MV-4-11 (cell line): ENCODE measurements at places on chromosomes 6 and 20.

DNA sequence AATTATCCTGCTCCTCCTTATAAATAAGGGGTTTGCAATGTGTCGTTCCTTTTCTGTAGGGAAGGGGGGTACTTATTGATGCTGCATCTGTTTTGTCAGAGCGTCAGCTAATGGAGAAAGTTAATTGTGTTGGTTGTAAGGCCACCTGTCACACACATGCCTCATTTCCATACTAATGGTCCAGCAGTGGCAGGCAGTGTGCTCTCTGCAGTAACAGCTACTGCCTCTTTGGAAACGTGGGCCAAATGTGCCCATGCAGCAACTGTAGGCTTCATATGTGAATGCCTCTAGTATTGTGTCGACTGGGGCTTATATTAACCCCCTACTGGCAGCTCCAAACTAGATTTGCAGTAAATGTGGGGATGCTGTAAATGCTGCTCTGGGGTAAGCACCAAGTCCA lies 56.3 kb upstream of the OLIG3 start:
- DNase-seq = no peak

GRCh38 chr6:69265706-69266105 lies 531.1 kb downstream of the LMBRD1 start:
- no peak for DNase-seq

DNA sequence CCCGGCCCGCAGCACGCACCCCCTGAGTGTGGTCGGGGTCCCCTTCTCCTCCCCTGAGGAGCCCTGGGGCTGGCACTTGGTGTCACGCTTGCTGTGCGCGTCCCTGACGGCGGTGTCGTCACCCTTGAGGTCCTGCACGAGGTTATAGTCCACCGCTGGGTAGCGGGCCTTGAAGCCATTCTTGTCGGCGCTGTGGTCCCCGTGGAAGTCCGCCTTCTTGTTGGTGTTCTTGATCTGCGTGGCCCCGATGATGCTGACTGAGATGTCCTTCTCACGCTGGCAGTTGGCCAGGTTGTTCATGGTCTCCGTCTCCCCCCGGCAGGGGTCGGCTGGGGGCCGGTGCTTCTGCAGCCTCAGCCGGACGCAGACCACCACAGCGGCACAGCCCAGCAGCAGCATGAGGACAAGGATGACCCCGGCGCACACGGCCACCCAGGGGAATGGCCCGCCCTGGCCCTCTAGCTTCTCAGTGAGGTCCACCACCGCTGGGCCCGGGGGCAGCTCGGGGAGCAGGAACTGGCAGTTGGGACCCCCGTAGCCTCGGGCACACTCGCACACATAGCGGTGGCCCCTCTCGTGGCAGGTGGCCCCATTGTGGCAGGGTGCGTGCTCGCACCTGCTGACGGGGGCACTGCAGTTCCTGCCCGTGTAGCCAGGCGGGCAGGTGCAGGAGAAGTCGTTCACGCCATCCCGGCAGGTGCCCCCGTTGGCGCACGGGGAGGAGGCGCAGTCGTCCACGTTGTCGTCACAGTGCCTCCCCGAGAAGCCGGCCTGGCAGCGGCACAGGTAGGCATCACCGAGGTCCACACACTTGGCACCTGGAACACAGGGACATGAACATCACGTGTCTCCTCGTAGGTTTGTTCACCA lies 7.4 kb downstream of the DLL1 start:
- DNase-seq = no peak

- DNase-seq = no peak
These were observed 93.4 kb upstream of the MPC1 start for GRCh38 chr6:166476061-166476591.

- DNase-seq = no peak
These were observed 1.4 kb downstream of the PCED1A start for GRCh38 chr20:2838847-2839671.

GRCh38 chr6:35021004-35021403 lies 120.1 kb downstream of the TCP11 start:
- no peak for DNase-seq

DNA sequence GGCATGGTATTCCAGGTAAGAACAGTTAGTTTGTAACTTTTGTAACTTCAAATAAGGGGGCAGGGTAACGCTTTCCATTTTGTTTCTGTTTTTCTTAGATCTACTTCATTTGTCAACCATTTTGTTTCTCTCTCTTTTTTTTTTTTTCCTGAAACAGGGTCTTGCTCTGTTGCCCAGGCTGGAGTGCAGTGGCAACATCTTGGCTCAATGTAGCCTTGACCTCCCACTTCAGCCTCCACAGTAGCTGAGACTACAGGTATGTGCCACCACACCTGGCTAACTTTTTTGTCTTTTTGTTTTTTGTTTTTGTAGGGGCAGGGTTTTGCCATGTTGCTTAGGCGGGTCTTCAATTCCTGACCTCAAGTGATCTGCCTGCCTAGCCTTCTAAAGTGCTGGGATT lies 32.1 kb upstream of the NHSL1 start:
- DNase-seq = no peak

- DNase-seq = no peak
These were observed 244.1 kb upstream of the TBX18 start for GRCh38 chr6:85008296-85009009.

- DNase-seq = peak; percentile 4
These were observed 31.3 kb downstream of the KLHL31 start for GRCh38 chr6:53634184-53634631.

DNA sequence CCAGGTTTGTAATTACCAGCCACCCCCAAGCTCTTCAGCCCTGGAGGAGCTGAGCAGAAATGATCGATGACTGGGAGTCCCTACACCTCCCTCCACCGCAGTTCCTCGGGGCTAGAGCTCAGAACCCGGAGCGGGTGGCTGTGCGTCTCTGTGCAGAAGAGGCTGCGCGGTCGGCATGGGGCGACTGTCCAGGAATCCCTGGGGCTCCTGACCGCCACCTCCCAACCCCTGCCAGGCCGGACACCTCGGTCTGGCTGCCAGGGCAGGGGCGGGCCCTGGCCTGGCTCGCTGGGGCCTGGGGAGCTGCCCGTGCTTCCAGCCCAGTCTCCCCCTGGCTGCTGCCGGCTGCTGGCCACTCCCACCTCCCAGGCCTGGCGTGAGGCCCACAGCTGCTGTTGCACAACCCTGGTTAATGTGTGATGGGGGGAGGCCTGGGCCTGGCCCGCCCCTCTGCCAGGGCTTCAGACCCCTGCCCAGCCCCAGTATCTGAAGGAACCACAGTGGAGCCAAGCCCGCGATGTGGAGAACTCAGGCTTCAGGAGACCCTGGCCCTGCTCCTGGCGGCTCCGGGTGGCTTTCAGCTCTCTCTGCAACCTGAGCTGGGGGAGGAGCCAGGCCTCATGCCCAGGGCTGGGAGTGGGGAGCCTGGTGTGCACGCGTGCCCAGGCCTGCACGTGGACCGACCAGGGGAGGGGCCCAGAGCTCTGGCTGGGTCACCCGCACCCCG lies 1.2 kb downstream of the SLC2A4RG start:
- peak; percentile 82 for DNase-seq

DNA sequence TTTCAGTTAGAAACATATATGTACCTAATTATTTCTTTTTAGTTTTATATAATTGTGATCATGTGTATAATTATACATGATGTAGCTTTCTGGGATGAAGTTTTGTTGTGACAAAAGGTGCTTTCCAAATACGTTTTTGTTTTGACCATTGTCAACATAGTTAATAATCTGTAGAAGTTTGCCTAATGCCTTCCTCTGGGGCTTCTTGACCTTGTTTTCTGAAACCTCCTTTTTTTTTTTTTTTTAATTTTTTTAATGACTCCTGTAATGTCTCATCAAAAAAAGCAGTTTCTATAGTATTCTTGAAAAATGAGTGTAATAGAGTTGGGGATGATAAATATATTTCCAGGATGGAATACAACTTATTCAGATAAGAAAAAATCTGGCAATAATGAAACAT lies 434.7 kb upstream of the SOX4 start:
- no peak for DNase-seq

DNA sequence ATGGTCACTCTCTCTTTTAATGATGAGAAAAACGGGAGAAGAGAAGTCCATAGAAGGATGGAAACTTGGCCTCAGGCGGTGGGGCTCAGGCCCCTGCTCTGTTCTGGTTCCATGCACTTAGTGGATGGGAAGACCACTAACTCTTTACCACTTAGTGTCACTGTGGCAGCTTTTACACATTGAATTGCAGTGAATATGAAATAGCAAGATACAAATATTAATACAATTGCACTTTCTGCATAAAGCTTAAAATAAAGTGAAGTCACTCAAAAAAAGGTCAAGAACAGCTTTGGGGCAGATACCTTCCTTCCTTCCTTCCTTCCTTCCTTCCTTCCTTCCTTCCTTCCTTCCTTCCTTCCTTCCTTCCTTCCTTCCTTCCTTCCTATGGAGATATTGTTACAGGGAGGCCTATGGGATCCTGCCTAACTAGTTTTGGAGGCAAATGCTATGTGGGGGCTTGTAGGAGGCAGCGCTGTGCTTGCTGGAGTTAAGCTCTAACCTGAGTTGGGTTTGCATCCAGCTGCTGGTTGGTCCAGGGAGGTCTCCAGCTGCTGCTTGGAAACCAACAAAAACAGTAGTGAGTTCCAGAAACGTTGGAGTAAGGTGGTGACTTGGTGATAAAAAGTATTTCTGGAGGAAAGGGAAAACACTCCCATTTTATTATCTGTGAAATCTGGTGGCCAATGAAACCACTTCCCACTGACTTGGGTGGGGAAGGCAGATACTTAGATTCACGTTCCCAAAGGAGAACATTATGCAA lies 62.3 kb upstream of the NKX2-2 start:
- DNase-seq = no peak

- DNase-seq = no peak
These were observed 1353.4 kb downstream of the GRIK2 start for GRCh38 chr6:102746941-102747340.

- DNase-seq = no peak
These were observed 21.4 kb upstream of the TXLNB start for GRCh38 chr6:139313229-139313628.

- peak; percentile 61 for DNase-seq
These were observed 111.3 kb downstream of the SIM1 start for GRCh38 chr6:100353276-100354015.

DNA sequence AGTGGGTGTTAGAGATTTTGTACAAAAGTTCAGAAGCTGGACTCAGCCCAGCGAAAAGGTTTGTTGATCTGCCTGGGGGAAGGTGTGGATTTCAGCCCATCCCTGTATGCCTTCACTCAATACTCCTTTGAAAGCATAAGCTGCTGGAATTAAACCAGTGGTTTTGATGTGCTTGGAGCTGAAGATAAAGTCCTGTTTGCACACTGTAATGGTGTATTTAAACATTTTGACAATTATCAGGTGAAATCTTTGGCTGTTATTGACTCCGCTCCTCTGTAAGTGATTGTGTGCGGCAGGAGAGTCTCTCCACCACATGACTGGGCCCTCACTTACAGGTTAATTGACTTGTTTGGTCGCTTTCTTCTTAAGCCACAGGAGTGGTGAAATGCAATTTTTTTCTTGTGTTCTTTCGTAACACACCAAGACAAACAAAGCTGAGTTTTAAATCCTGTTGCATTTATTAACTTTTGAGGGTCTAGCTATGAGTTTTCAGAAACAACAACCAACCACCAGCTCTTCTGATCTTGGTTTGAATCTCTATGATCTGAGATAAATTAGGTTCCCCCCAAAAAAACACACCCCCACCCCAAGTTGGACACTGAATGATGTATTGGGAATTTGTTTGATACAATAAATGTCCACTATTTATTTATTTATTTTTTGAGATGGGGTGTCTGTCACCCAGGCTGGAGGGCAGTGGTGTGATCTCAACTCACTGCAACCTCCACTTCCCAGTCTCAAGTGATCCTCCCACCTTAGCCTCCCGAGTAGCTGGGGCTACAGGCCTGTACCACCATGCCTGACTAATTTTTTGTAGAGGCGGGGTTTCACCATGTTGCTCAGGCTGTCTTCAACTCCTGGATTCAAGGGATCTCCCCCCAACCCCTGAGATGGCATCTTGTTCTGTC lies 46.3 kb upstream of the NCOA3 start:
- peak; percentile 41 for DNase-seq

GRCh38 chr6:13303668-13304017 lies 24.7 kb downstream of the TBC1D7 start:
- peak; percentile 65 for DNase-seq

GRCh38 chr6:1070085-1070521 lies 241.8 kb upstream of the FOXQ1 start:
- no peak for DNase-seq
